IPS DF 6.9 (cell line): ENCODE measurements at places on chromosomes 12 and 14.

DNA sequence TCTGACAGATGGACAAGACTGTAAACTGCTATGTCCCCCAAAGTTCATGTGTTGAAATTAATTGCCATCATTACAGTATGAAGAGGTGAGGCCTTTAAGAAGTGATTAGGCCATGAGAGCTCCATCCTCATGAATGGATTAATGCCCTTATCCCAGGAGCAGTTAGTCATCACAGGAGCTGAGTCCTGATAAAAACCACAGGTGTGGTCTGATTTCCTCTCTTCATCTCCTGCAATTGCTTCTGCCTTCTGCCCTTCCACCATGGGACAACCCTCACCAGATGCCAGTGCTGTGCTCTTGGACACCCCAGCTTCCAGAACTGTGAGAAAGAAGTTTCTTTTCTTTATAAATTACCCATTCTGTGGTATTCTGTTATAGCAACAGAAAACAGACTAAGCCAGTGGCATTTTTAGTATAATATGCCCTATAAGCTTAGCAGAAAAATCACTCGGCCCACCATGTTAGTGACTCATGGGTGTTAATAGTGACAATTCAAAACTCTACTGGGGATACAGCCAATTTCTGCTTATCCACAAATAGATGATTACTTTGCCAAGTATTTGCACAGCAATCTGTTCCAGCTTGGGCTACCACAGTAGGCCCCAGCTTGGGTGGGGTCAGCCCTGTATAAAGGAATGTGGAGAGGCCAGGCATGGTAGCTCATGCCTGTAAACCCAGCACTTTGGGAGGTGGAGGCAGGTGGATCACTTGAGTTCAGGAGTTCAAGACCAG lies 129.0 kb upstream of the BCL2L14 start:
- no peak for DNase-seq

- peak; percentile 54 for DNase-seq
Observed at GRCh38 chr12:5171701-5172100, 128.0 kb downstream of the KCNA5 start.

- DNase-seq: no peak
Observed at GRCh38 chr12:128813883-128814282, 9.9 kb downstream of the SLC15A4 start.

GRCh38 chr14:54085232-54085761 lies 128.7 kb upstream of the BMP4 start:
- DNase-seq: no peak

DNA sequence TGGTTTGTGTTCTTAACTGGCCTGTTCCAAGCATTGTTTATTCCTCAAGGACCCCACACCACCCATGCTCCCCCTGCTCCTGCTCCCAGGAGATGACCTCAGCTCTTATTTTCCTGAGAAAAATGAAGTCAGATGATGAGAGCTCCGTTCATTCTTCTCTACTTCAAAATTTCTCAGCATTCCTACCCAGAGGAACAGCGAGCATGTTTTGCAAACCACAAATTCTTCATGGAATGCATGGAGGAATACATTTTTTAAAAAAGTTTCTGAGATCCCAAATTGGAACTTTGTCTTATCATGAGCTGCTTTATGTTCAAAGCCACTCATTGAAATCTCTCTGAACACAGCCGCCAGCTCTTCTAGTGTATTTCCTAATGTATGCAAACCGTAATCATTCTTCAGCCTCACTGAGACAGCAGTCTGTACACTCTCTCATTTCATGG lies 44.9 kb downstream of the SYNE2 start:
- no peak for DNase-seq

GRCh38 chr12:28223025-28223554 lies 32.8 kb downstream of the CCDC91 start:
- no peak for DNase-seq

DNA sequence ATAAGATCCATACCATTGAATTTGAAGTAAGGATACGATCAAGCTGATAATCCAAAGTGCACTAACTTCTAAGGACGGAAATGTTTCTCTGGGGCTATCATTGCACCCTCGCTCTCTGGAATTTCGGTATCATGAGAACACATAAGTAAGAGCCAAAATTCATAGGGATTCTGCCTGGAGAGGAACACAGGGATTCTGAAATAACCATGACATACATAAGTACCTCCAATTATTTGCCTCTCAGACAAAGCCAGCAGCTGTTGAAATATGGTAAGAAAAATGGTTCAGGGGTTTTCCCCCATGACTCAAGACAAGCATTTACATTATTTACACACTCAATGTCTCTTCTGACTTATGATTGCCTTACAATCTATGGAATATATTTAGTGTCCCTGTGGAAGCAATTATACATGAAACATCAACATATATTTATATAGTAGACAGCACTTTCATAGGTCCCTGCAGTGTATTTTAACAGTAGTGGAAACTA lies 1123.6 kb upstream of the SEL1L start:
- no peak for DNase-seq

DNA sequence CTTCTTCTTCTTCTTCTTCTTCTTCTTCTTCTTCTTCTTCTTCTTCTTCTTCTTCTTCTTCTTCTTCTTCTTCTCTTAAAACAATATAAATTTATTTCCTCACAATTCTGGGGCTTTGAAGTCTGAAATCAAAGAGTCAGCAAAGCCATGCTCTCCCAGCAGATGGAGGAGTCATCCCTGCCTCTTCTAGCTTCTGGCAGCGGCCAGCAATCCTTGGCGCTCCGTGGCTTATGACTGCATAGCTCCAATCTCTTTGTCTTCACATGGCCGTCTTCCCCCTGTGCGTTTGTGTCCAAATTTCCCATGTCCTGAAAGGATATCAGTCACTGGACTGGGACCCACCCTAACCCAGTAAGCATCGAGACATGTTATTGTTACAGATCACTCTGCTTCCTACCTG lies 22.9 kb downstream of the KCNA1 start:
- DNase-seq: no peak

DNA sequence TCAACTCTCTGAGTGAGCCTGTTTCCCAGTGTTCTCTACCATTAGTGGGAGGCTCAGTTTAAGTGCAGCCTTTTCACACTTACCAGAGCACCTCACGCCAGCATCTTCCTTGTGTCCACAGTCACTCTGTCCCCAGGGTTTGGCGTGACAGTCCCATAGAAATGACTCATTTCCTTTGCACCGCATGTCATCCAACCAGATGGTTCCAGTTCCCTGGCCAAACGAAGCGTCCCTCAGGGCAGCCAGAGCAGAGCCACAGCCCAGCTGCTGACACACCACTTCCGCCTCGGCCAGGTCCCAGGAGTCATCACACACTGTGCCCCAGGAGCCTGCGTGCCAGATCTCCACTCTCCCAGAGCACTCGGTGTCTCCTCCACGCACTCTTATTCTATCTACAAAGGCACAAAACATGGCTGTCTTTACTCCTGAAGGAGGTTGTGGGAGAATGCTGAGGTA lies 65.4 kb downstream of the ACSM4 start:
- no peak for DNase-seq

GRCh38 chr12:19681007-19681406 lies 241.7 kb downstream of the AEBP2 start:
- DNase-seq: no peak

GRCh38 chr12:109625131-109625559 lies 51.6 kb downstream of the MVK start:
- DNase-seq: no peak

- no peak for DNase-seq
Observed at GRCh38 chr14:83556746-83557453, 1973.0 kb upstream of the FLRT2 start.
